ENCODE measurements at places on chromosomes 7 and 10.
A peak's percentile ranks its signal among the peaks of the same experiment; 100 is the strongest.

DNA sequence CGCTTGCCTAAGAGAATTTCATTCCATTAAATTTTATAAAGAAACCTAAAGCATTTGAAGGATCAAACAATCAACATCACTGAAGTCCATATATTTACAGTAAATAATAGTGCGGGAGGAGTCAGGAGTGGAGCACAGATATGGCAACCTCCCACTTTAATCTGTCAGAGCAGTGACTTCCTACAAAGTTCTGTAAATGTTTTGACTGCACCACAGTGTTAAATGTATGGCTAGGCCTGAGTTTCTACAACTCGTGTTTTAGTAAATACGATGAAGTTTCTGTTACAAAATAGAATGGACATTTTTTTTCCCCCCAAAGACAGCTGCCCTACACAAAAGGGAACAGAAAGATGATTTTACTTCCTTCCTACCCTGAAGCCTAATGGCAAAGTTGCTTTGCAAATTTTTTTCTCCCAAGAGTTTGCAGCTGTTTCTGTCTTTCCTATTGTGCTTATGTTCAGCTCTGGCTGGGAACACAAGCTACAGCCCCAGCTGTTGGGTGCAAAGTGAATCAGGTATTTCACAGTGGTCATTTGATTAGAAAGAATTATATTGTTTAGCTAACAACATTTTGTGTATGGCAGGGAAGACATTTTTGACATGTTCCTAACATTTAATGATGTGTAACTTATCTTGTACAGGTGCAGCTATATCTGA lies 62.1 kb downstream of the MET start:
- DNase-seq, result no peak

DNA sequence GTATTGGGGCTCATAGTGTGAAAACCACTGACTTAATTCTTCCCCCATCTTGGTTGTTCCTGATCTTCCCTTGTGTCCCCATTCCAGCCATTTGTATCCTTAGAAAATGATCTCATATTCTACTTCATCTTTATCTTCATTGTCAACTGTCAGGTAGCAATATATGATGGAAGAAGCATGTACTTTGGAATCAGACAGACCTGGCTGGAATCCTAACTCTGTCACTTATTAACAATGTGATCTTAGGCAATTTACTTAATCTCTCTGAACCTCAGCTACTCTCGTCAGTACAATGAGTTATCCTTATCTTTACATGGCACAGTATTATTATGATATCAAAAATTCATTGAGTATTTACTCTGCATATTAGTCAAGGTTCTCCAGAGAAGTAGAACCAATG lies 10.1 kb downstream of the CFTR start:
- DNase-seq, result no peak

GRCh38 chr10:67046507-67046906 lies 120.7 kb downstream of the LRRTM3 start:
- no peak for DNase-seq

DNA sequence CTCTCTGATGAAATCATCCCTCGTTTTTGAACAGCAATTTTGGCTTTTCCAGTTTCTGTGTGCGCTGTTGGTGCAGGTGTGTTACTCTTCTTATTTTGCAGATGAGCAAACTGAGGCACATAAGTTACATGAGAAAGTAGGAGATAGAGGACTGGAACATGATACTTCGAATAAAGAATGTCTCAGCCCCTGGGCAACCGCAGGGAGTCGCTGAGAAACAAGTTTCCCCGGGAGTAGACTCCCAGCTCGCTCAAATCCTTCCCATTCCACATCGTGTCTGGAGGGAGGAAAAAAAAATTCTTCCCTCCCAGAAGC lies 18.0 kb downstream of the MXI1 start:
- DNase-seq, result no peak

GRCh38 chr10:105797234-105797890 lies 1156.3 kb downstream of the SORCS3 start:
- peak; percentile 43 for DNase-seq

GRCh38 chr10:88491314-88491713 lies 91.8 kb downstream of the RNLS start:
- DNase-seq, result no peak

DNA sequence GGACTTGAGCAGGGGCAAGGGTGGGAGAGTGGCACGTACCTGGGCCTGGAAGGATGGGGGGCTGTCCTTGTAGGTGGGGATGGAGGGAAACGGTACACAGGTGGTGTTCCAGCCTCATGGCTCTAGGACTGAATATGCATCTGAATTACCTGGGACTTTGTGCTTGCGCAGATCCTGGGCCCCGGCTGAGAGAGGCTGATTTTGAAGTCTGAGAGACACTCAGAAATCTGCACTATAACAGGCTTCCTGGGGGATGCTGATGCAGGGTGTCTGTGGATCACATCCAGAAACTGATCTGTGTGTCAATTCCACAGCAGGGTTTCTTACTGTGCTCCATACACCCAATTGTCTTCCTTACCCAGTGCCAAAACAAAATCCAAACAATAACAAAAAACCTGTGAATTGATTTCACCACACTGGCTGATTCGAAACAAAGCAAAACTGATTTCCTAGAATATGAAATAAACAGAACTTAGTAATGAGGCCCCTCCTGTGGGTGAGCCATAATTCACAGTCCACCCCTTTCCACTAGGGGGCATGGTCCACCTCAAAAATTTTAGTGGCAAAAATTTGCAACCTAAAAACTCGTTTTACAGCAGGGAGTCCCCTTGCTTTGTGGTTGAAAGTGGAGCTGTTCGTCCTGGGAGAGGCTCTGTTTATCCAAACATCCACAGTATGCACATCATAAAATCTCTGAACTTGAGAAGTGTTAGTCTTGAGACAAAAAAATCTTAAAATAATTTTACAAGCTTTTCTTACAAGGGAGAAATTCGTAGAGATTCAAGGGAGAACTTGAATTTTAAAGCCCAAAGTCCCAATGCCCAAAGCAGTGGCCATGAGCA lies 32.0 kb upstream of the PLEKHA1 start:
- DNase-seq, result peak; percentile 72

GRCh38 chr7:110940756-110941155 lies 150.2 kb upstream of the LRRN3 start:
- DNase-seq, result no peak

DNA sequence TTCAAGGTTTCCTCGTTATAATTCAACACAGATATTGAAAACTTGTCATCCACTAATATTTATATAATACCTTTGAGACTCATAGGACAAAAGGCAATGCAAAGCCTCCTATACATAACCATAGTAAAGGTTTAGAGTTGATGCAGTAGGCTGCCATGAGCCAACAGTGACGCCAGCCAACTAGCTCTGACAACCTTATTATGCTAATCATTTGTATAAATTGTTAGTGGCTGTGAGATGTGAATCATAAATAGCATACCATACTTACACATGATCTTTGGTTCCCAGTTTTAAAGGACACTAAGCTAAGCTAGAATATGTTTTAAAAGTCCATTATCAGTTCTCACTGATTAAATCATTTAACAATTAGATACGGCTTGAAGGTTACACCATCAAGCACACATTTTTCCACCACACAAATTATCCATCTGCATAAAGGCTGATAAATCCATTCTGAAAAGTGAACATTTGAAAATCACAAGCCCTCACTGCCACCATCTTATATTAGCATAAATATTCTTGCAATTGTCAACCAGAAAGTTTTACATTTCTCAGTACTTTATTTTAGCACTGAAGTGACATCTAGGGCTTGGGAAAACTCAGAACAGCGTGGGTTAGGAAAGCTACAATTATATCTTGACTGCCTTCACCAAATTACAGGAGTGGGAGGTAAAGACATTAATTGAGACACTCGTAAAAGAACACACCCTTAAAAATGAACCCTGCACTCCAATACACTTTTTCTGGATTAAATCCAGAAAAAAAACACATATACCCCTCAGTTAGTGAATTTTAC lies 30.7 kb downstream of the COA1 start:
- peak; percentile 74 for DNase-seq

- no peak for DNase-seq
These were observed 11.1 kb downstream of the PRLHR start for GRCh38 chr10:118584181-118584954.

- no peak for DNase-seq
These were observed 30.8 kb upstream of the EFCAB10 start for GRCh38 chr7:105611856-105612775.

DNA sequence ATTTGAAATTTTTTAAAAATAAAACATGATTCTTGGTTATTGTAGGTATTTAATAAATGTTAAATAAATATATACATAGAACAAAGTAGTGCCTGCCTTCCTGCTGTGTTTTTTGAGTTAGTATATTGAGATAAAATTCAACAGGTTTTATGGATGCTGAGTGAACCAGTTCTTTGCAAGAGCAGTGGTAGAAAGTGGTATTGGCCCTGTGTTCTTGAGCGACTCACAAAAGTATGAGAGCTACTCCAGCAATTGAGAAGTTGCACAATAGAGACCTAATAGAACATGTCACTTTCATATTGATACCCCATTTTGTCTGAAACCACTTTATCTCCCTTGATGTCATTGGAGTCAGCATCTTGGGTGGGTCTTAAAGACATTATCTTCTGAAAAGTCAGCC lies 32.6 kb upstream of the GJD4 start:
- DNase-seq, result no peak

DNA sequence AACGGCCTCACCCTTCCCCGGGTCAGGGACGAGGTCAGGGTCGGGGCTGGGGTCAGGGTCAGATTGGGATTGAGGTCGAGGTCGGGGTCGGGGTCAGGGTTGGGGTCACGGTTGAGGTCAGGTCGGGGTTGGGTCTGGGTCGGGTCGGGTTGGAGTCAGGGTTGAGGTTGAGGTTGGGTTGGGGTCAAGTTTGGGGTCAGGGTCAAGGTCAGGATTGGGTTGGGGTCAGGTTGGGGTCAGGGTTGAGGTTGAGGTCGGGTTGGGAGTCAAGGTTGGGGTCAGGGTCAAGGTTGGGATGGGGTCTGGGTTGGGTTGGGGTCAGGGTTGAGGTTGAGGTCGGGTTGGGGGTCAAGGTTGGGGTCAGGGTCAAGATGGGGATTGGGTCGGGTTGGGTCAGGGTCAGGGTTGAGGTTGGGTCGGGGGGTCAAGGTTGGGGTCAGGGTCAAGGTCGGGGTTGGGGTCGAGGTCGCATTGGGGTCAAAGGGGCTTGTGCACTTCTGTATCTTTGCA lies 131.4 kb downstream of the VIPR2 start:
- no peak for DNase-seq

Data from putamen (tissue), 1 donor.